Activated naive CD4-positive, alpha-beta T cell (primary cell): ENCODE measurements at places on chromosomes 2 and 18.

DNA sequence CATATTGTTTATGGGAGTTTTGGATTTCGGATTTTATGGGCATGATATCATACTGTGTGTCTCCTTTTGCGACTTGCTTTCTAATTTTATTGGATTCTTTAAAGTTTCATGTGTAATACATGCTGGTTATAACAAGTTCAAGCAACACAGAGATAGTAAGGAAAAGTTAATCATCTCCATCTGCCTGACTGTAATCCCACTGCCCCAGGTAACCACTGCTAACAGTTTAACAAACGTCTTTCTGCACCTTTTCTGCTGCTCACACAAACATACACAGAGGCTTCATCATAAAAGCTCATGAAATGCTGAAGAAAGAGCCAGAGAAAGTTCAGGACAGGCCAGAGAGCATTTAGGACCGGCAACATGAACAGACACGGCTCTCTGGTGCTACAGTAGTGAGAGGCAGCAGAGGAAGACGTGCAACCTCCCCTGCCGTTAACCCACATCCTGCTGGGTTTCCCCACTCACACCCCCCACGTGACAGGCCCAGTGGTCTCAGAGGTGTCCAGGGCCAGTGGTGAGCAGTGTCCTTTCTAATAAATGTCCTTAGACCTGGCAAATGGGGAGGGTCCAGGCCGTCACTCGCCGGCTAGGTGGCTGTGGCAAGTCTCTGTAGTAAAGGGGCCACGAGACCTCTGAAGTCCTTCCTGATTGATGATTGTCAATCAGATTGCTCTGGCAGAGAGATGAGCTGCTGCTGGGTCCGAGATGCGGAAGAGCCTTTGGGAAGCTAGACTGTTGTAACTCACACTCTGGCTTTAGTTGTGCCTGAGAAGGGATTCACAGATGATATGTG, 43.0 kb upstream of the SLC1A4 start:
- DNase-seq: peak; percentile 11

GRCh38 chr2:165193178-165193777, 10.6 kb downstream of the SCN3A start:
- no peak for DNase-seq

GRCh38 chr18:73101977-73102376, 234.2 kb upstream of the NETO1 start:
- no peak for DNase-seq

DNA sequence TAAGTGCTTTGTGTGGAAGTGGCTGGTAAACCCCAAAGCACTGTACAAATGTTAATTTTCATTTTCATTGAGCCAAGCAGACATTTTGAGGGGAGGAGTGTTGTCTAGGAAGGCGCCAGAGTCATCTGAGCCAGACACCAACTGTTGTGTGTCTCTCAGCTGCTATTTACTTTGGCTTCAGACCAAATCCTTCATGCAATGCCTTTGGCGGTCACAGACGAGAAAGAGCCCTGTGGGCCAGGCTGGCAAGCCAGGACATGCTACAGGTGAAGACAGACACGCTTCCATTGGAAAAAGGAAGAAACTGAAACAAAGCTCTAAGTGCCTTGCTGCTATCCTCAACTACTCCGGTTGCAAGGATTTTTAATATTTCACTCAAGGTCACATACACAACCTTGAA, 115.4 kb upstream of the CDC42EP3 start:
- DNase-seq: no peak

DNA sequence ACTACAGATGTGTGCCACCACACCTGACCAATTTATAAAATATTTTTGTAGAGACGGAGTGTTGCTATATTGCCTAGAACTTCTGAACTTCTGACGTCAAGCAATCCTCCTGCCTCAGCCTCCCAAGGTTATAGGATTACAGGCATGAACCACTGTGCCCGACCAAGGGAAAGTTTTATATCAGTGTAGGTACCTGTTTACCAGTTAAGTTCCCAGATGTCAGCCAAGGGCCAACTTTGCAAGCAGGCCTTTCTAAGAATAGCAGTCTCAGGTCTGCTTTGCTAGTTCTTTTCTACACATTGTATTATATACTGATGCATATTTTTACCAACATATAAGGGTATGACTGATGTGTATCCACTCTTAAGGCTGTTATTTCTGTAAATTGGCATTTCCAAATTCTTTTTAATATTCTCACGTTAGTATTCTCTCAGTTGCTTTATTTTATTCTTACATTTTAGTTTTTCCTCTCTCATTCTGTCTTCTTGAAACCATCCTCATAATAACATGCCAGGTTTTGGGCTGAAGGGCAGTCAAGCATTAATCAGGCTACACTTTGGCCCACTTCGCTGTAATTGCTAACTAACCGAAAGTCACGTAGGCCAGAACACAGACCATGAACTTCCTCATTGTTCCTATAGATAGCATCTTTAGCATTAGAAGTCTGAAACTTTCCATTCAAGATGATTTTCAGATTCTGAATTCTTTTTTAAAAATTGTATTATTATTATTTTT, 25.0 kb upstream of the CXXC1 start:
- no peak for DNase-seq

- DNase-seq: no peak
Observed at GRCh38 chr2:239146011-239146641, 254.7 kb downstream of the HDAC4 start.

- no peak for DNase-seq
Observed at GRCh38 chr18:22975508-22975907, 42.4 kb downstream of the RBBP8 start.

DNA sequence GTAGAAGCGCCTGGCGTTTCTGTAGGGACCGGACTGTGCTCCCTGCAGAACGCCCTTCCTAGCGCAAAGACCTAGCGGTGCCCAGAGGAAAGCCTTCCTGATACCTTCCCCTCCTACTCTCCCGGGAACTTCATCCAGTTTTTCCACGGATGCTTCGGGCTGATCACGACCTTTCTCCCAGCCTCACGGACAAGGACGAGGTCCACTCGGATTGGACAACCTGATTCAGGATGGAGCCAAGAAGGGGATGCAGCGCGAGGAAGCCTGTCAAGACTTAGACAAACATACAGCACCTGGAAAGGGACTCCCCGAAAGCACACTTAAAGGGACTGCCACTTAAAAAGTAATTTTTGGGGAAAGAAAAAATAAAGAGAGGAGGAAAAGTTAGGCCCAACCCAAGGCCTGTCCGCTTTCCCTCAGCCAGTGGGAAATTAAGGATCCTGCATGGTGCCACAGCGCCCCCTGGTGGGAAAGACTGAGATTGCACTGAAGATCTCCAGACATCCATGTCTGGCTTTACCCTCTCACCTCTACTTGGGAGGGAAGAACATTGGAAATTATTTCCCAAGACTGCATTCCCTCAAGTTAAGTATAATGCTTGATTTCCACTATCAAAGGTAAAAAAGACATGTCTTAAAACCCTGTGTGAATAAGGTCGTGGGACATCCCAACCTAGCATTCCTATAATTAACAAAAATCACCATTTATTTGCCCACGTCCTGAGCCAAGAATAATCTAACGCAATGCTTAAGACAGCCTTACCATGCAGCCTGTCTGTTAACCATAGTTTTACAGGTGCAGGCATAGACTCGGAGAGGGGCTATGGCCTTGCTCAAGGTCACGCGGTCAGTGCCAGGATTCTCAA, 13.4 kb upstream of the COPS8 start:
- peak; percentile 50 for DNase-seq

GRCh38 chr2:64453770-64454385, at the start of gene LGALSL:
Gene LGALSL, plus strand, starts transcription at chr2:64454162. Its CDS starts 384 bp downstream, at chr2:64454546.
- DNase-seq: no peak

GRCh38 chr2:47022186-47022765, 106.7 kb upstream of the MCFD2 start:
- no peak for DNase-seq

DNA sequence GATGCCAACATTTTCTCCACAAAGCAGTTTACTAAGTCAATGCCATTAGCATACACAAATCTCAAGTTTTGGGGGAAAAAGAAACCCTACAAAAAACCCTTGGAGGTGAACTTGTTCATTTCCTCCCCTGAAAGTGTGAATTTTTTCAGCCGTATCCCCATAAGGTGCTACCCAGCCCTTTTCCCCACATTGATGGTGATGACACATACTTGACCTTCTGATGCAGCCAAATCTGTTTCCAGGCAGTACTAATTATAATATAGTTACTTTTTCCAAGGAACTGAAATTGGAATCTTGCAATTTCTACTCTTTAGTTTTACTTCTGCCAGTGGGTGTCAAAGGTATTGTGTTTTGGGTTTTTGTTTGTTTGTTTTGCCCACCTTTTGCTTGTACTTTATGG, 474.5 kb downstream of the TGIF1 start:
- DNase-seq: no peak

DNA sequence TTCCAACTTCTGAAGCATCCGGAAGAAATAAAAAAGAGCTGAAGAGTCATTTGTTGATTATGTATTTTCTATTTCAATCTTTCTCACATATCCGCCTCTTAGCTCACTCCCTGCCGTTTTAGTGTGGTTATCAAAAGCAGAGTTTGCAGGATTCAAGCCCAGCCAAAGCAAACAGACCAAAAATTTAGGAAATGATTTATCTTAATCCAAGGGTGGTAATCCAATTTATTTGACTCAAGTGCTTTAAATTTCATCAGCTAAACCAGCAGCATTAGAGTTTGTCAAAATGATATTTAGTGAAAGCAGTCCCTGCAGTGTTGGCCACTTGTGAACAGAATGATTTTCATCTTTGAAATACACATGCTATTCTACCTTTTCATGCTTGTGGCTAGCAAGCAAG, 129.3 kb upstream of the CCDC68 start:
- no peak for DNase-seq

- no peak for DNase-seq
Observed at GRCh38 chr2:46326231-46326980, 29.2 kb downstream of the EPAS1 start.

DNA sequence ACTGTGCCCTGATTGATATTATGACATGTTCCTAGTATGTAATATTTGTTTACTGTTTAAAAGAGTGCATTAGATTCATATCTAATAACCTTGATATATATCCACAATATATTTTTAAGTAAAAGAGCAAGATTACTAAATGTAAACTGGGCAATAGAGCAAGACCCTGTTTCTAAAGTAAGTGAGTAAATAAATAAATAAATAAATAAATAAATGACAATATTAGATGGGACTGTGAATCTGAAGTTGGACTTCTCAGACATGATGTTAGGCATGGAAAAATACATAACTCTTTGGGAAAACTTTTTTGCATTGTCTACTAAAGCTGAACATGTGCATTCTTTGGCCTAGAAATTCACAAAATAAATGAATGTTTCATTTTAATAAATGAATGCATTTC, 164.7 kb downstream of the CCDC178 start:
- no peak for DNase-seq

DNA sequence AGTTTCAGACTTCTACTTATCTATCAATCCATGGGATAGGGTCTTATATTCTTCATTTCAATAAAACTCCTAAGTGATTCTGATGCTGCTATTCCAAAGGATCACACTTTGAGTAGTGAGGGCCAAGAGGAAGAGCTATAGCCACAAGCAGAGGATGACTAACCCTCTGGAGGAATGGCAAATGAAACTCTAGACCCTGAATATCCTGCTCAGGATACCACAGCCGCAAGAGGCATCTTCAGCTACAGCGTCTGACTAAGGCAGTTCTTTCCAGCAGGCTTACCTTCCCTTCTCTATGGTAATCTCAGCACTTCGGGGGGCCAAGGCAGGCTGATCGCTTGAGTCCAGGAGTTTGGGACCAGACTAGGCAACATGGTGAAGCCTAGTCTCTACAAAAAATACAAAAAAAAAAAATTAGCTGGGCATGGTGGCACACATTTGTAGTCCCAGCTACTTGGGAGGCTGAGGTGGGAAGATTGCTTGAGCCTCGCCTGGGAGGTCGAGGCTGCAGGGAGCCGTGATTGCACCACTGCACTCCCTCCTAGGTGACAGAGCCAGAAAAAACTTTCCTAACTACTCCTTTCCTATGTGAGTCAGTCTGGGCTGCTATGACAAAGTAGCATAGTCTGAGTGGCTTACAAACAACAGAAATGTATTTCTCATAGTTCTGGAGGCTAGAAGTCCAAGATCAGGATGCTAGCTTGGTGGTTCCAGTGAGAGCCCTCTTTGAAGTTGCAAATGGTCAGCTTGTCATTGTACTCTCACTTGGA, 371.9 kb downstream of the IRS1 start:
- DNase-seq: no peak

GRCh38 chr2:55076721-55077120, 26.5 kb upstream of the RTN4 start:
- no peak for DNase-seq

DNA sequence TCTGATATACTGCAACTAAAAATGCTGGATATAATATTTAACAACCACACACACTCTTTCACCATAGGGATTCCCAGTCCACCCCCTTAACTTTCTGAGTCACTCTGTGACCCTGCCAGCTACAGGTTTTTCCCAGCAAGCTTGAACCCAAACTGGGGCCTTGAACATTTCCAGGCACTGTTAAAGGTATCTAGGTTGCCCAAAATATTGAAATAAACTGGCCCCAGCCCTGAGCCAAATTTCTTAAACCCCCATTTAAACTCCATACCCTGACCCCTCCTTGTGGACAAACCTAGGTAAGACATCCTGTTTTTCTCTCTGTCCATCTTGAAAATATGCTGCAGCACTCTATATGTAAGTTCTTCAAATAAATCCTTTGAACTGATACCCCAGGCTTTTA, 19.7 kb upstream of the DCTN1 start:
- no peak for DNase-seq

DNA sequence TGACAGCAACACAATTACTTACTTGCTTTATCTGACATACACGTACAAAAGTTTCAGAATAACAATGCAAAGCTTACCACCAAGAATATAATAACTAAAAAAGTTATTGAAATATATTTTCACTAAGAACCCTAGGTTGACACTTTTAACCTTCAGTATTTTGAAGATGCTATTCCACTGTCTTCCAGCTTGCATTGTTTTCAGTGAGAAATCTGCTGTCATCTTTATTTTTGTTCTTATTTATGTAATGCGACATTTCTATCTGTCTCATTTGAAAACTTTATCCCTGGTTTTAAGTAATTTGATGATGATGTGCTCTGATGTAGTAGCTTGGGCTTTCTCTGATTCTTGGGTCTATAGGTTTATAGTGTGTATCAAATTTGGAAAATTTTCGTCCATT, 165.0 kb upstream of the SMIM21 start:
- DNase-seq: no peak

GRCh38 chr2:86434290-86434689, 6.9 kb upstream of the KDM3A start:
- DNase-seq: no peak

GRCh38 chr18:47901624-47902362, 28.7 kb downstream of the SMAD2 start:
- no peak for DNase-seq

GRCh38 chr2:40192864-40193669, 258.8 kb downstream of the SLC8A1 start:
- no peak for DNase-seq

- no peak for DNase-seq
Observed at GRCh38 chr2:20629581-20630171, 21.2 kb downstream of the HS1BP3 start.
